ENCODE measurements at places on chromosomes 11 and 22.

- DNase-seq: no peak
These were observed 3.9 kb upstream of the SCN2B start for GRCh38 chr11:118180300-118180703.

DNA sequence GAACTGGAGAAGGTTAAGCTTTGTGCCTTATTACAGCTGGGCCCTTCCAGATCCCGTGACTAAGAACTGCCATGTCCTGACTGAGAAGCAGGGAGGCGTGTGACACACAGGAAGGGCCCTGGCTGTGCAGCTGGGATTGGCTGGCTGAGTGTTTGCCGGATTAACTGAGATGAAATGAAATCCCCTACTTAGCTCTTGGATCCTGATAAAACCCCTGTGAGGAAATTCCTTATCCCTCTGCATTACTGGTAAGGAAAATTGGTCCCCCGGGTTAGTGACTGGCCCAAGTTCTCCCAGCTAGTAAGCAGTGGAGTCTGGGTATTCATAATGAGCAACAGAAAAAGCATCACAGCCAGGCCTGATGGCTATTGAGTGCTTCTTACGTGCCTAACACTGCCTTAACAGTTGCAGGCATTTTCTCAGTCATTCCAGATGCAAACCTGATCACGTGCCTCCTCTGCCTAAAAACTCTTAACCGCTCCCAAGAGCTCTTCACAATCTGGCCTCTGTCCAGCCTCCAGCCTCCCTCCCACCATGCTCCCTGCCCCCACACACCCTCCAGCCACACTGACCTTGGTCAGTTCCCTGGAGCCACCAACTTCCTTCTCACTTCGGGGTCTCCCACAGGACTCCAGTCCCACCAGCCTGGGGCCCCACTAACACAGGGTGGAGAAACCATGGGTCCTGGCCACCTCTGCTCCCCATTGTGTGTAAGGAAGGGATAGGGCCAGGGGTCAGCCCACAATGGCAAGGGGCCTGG lies 37.8 kb downstream of the ARRB1 start:
- no peak for DNase-seq

DNA sequence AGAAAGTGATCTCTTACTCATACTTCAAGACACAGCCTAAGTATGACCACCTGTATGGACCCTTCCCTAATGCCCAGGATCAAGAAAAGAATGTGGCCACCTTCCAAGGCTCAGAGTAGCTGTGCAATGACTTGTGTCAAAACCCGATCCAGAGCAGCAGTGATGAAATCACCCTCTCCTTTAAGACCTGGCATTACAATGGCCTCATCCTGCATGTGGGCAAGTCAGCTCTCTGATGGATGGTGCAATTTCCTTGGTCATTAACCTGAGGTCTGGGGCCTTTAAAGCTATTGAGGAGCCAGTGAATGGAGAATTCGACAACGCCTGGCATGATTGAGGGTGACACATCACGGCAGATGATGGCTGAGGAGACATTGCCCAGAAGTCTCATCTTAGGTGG lies 9.1 kb upstream of the TUBA8 start:
- no peak for DNase-seq

- no peak for DNase-seq
These were observed 108.2 kb downstream of the WNT7B start for GRCh38 chr22:45868571-45869339.

DNA sequence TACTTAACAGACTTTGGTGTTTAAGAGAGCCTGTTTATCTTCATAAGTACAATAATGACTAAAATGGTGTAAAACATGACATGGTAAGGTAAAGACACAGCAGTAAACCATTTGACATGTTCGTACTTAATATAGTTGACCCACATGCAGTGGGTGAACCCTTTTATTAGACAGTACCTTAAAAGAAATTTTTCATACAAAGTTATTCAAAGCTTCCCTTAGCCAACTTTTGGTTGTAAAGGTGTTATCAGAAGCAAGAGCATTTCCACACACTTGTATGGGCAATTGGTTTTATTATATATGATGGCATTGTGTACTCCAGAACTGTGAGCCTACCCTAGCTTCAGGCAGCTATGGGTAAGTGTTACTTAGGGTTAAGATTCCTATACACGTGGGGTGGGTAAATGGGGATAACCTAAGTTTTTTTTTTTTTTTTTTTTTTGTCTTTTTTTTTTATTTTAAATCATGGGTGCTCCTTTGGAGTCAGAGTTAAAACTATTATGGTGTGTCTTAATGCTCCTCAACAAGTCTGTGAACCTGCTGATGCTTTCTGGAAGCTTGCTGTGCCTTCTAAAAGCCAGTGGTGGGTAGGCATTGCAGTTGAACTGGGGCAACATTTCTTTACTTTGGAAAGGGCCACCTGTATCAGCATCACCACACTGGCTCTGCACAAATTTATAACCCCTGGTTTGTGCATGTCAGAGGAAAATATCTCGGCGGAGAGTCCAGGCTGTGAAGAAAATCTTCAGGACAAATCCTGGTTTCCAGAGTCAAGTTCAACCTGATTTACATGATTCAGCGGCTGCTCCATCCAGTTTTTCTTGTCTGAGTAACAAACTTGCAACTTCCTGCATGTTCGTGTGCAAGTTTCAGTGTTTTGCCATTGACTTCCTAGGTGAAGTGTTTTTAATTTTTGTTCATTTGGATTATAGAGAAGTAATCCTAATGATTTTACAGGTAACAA lies 3.3 kb downstream of the PCF11 start:
- no peak for DNase-seq

GRCh38 chr11:120057595-120058581 lies 80.0 kb downstream of the TRIM29 start:
- no peak for DNase-seq

- peak; percentile 33 for DNase-seq
These were observed 690 bp downstream of the CSNK1E start for GRCh38 chr22:38316364-38317121.

GRCh38 chr11:79940165-79940564 lies 499.3 kb upstream of the TENM4 start:
- no peak for DNase-seq

DNA sequence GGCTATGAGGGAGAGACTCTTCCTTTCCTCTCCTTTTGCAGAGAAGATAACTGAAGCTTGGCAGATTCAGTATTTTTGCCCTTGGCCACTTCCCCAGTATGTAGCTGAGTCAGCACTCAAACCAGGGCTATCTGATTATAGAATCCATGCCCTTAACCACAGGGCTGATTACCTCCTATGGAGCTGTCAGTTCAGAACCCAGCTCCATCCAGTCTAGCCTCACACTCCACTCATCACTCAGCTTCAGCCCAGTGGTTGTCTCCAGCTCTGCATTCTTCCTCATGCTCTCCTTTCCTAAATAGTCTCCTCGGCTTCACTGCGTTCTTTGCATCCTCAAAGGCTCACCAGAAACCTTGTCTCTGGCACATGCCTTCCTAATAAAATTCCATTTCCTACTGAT lies 151.6 kb upstream of the BLID start:
- DNase-seq: no peak

All from stimulated activated CD4-positive, alpha-beta T cell treated with anti-CD3 and anti-CD28 coated beads, Interleukin-4, amount 100 ng/mL, for 48 hours (primary cell).